ENCODE measurements at places on chromosomes 3 and 15.
A peak's percentile ranks its signal among the peaks of the same experiment; 100 is the strongest.

DNA sequence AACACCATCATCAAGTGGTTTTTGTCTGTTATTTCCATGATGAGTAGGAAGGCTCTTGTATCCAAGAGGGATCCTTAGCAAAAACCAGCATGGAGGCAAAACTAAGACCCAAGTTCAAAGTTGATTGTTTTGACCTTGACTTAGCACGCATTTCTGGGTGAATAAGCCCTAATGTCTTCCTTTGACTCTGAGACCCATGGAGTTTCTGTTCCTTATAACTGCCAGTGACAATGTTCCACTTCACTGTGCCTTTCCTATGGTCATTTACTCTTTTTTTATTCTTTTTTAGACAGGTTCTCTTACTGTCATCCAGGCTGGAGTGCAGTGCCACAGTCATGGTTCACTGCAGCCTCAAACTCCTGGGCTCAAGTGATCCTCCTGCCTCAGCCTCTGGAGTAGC lies 118.2 kb upstream of the MRPL3 start:
- no peaks in the 10 kb centered on the region for H3K36me3 ChIP-seq
- no peak overlapping the region for H3K4me3 ChIP-seq
- DNase-seq: no peak
- no peaks in the 10 kb centered on the region for H3K27me3 ChIP-seq
- no peak overlapping the region for H3K27ac ChIP-seq

- H3K4me1 ChIP-seq: no peaks in the 10 kb centered on the region
- H3K27ac ChIP-seq: no peak overlapping the region
- no peak overlapping the region for H3K4me3 ChIP-seq
- H3K36me3 ChIP-seq: no peaks in the 10 kb centered on the region
Measured at GRCh38 chr3:30319713-30320112, 286.7 kb upstream of the TGFBR2 start.

DNA sequence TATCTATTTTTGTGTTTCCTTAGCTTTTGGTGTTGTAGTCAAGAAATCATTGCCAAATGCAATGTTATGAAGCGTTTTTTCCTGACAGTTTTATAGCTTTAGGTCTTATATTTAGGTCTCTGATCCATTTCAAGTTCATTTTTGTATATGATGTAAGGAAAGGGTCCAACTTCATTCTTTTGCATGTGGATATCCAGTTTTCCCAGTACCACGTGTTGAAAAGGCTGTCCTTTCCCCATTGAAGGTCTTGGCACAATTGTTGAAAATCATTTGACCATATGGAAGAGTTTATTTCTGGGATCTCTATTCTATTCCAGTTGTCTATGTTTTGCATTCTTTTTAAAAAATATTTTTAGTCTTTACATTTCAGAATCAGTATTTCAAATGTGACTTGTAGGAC lies 14.6 kb upstream of the SNRPN start:
- H3K27ac ChIP-seq: no peak overlapping the region
- no peaks in the 10 kb centered on the region for H3K4me1 ChIP-seq
- no peaks in the 10 kb centered on the region for H3K36me3 ChIP-seq
- no peaks in the 10 kb centered on the region for H3K27me3 ChIP-seq

DNA sequence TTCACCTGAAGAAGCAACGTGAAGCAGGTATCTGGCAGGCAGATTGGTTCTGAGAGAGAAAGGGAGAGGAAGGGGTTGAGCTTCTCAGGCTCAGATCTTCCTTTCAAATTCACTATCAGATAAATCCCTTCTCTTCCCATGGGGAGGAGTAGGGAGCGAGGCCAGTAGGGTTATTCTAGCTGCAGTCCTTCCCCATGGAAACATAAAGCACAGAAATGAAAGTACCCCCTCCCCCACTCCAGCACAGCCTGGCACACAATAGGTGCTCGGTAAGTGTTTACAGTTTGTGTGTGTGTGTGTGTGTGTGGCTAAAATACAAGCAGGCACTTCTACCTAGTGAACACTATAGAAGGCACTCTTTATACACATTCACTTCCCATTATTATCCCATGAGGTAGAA lies 20.8 kb upstream of the VPS8 start:
- no peak overlapping the region for H3K27ac ChIP-seq
- H3K4me1 ChIP-seq: peaks cover 6% of the 10 kb centered on the region
- no peak for DNase-seq
- no peaks in the 10 kb centered on the region for H3K27me3 ChIP-seq
- H3K4me3 ChIP-seq: no peak overlapping the region

DNA sequence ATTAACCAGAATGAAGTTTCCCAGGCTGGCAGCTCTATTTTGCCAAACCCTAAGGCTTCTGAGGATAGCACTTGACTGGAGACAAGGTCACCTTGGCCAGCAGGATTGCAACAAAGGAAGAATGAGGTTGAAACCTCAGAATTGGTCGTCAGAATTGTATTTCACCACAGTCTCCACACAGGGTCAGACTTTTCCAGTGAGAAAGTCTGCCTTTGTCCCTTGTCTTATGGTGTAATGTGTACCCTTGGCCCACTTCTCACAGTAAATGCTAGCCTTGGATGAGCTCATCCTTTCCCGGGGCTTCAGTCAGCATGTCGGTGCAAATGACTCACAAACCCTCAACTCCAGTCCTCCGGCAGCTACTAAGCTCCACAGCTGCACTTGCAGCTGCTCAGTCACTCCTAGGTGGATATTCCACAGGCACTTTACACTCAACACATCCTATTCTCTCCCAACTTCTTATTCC lies 19.7 kb downstream of the SSR3 start:
- no peak overlapping the region for H3K4me3 ChIP-seq
- peaks cover 5% of the 10 kb centered on the region for H3K4me1 ChIP-seq
- no peaks in the 10 kb centered on the region for H3K27me3 ChIP-seq
- no peaks in the 10 kb centered on the region for H3K36me3 ChIP-seq
- H3K27ac ChIP-seq: peak overlapping the region; percentile 50

DNA sequence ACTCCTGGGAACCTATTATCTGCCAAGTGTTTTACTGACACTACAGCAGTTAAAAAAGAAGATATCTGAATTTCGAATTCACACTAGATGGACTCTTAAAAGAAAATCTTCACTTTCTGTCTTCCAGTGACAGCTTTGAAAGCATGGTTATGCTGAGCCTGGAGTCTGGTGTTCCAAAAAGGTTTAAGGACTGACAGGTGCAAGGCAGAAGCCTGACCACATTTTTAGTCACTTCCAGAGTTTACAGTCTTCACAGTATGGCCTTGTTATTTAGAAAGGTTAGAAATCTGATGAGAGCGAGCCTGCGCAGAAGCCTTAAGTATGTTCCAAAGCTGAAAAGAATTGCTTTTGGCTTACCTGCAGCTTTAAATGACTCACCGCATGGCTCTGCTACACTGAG lies 59.9 kb downstream of the ETV5 start:
- H3K27me3 ChIP-seq: no peaks in the 10 kb centered on the region
- H3K4me3 ChIP-seq: no peak overlapping the region
- peaks cover 11% of the 10 kb centered on the region for H3K36me3 ChIP-seq
- H3K4me1 ChIP-seq: peaks cover 13% of the 10 kb centered on the region
- no peak overlapping the region for H3K27ac ChIP-seq
- DNase-seq: no peak

DNA sequence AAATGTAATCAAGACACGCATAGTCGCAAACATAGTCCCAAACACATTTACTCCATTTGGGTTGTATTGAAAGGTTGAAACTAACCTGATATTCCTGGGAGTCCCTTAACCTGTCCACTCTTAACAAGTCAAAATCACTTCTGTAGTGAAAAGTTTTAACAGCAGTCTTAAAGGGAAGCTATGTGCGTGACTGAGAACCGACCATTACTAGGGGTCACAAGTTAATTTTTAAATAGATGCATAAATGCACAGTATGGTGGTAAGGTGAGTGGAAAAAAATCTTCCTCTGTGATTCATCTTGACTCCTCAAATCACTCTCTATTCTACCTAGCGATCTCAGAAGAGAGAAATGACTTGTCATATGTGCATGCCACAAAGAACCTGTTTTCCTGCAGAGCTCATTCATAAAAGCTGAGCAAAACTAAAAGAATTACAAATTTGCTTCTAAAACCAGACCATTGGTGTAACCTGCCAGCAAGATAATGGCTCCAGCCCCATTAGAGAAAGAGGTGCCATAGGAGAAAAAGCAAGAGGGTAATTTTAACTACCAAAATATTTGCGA lies 4.8 kb downstream of the GPR15 start:
- H3K27me3 ChIP-seq: no peaks in the 10 kb centered on the region
- H3K36me3 ChIP-seq: no peaks in the 10 kb centered on the region
- no peak overlapping the region for H3K27ac ChIP-seq
- H3K4me3 ChIP-seq: no peak overlapping the region
- no peak for DNase-seq

DNA sequence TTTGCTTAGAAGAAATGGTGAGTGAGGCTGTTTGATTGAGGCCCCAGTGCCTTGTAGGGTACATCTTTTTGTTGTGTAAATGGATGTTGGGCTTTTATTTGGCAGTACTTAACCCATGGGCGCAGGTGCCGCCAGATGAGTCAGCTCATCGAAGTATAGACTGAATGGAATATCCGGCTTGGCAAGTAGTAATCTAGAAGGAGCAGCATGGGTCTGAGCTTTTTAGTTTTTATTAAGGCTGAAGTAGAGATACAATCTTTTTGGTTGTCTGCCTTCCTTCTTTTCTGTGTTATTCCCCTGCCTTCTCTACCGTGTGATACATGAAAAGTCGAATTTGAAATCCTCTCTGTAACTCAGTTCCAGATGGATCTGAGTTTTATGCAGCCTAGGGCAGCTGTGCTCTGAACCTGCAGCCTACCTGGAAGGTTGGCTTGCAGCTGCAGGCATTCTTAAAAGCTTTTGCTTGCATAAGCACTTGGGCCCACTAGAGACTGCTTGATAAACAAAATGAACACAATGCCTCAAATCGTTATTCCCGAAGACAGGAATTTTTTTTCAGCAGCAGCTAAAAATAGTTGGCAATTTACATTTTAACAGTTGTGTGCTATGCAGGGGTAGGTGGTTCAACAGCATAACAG lies 177.5 kb upstream of the CGNL1 start:
- no peaks in the 10 kb centered on the region for H3K27me3 ChIP-seq
- no peak overlapping the region for H3K4me3 ChIP-seq
- H3K4me1 ChIP-seq: peaks cover 5% of the 10 kb centered on the region

DNA sequence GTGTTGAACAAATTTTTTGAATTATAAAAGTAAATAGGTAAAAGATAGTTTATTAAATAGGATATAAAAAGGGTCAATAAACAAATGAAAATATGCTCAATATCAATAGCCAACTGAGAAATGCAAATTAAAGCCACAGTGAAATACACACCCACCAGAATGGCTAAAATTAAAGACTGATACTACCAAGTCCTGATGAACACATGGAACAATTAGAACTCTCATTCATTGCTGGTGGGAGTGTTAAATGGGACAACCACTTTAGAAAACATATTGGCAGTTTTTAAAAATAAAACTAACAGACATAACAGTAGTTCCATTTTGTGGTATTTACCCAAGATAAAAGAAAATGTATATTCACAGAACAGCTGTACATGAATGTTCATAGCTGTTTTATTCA lies 41.2 kb downstream of the CCDC32 start:
- no peak for DNase-seq
- no peaks in the 10 kb centered on the region for H3K4me1 ChIP-seq
- no peaks in the 10 kb centered on the region for H3K27me3 ChIP-seq

GRCh38 chr3:45355351-45355750 lies 33.0 kb upstream of the LARS2 start:
- no peak overlapping the region for H3K27ac ChIP-seq
- no peaks in the 10 kb centered on the region for H3K36me3 ChIP-seq
- DNase-seq: no peak
- H3K27me3 ChIP-seq: no peaks in the 10 kb centered on the region

DNA sequence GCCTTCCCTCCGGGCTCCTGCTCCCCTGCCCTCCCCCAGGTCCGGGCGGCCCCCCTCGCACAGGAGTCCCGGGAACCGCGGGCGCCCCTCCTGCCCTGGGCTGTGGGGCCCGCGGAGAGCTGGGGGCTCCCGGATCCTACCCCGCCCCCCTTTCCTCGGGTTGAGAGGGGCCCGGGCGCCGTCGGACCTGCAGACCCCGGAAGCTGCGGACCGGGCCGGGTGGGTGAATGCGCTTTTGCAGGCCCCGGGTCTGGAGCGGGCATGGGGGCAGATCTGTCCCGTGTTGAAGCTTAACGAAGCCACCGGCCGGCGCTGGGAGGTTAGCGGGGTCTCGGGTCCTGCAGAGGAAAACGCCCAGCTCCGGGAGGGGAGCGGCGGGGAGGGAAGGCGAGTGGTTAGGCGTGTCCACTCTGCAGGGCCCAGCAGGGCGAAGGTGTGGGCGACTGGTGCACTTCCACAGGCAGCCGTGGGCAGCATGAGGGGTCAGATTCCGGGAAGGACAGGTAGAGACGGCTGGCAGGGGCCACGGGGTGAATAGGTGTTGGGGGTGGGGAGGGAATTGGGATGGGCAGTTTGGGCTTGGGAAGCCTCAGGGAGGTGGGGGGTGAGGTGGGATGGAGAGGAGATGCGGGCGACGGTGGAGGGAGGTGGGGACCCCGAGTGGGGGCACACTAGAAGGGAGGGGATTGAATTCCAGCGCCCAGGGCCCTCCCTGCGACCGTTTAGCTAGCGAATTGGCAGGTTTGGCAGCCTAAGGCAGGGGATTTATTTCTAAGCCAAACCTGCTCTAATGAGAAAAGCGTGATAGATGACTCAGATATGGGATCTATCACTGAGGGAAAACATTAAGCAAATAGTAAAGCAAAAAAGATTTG lies 635 bp downstream of the CD276 start:
- no peaks in the 10 kb centered on the region for H3K27me3 ChIP-seq
- DNase-seq: peak; percentile 77
- no peaks in the 10 kb centered on the region for H3K36me3 ChIP-seq
- H3K4me1 ChIP-seq: peaks cover 34% of the 10 kb centered on the region
- peak overlapping the region; percentile 78 for H3K4me3 ChIP-seq

GRCh38 chr3:78951342-78951945 lies 816.4 kb downstream of the ROBO1 start:
- H3K27me3 ChIP-seq: no peaks in the 10 kb centered on the region
- no peaks in the 10 kb centered on the region for H3K4me1 ChIP-seq
- no peak for DNase-seq

DNA sequence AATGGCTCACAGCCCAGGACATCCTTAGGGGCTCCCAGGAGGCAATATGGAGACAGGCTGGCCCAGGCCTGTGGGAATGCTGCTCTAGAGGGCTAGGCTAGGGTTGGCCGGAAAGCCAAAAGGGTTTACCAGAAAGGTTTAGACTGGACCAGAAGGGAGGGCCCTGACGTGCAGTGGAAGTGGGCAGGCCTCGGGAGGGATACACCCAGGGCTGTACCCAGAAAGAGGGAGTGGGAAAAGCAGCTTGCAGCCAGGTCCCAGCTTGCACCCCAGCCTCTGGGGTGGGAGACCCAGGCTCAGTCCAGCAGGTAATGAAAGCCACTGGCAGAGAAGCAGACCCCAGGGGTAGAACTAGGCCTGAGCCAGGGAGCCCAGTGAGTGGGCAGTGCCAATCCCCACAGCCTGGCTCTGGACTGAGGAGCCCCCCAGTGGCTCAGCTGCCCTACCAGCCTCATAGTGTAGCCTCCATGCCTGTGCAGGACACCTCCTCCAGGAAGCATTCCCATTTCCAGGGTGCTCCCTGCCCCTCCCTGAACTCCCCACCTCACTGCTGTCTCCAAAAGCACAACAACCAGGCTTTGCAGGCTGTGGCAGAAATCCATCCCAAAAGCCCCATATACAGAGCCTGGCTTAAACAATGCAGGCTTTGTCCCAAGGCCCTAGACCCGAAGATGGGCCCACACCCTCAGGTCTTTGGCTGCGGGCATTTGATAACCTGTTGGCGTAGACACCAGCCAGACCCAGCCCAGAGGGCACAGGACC lies 3.5 kb downstream of the GORASP1 start:
- no peak for DNase-seq
- H3K27ac ChIP-seq: peak overlapping the region; percentile 3
- peaks cover 58% of the 10 kb centered on the region for H3K4me1 ChIP-seq
- no peaks in the 10 kb centered on the region for H3K27me3 ChIP-seq

All from spinal cord (tissue), 10 donors.